ENCODE measurements at places on chromosomes 1 and 21. TPM values are rescaled to one million over a fixed set of nuclear protein-coding genes. Genes with fewer than 3 reads are reported as not detected.

DNA sequence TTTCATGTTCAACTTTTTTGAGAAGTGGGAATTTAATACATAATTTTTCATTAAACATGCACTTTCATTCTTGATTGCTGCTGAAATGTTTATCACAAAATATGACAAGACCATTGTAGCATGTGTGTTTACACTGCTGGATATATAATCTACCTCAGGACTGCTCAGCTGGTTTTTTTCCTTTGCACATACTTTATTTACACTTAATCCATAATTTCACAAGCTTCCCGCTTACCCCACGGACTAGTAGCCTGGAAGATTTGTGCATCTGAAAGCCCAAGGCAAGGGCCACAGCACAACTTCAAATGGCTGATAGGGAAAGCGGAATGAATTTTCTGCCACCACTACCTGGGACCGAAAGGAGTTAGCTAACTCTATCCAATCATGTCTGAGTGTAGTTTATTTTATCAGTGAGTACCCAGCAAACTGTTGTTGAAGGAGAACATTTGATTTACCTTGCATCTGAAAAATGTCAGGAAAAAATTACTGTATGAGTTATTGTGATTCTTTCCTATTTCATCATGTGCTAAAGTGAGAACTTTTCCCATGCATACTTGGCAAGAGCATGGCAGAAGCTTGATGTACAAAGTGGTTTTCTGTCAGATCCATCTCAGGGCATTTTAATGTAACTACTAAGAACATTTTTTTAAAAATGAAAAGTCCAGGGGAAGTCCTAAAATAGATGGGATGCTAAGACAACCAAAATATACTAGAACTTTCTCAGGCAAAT is 558.2 kb upstream of the USP24 start:
- H3K27ac ChIP-seq: no peak overlapping the region
- no peak overlapping the region for H3K4me3 ChIP-seq
- no peaks in the 10 kb centered on the region for H3K27me3 ChIP-seq
- no peak for DNase-seq
- peaks cover 15% of the 10 kb centered on the region for H3K36me3 ChIP-seq
- H3K4me1 ChIP-seq: peaks cover 20% of the 10 kb centered on the region

SLC35D1 gene
- 12.3 TPM for total RNA-seq

DNA sequence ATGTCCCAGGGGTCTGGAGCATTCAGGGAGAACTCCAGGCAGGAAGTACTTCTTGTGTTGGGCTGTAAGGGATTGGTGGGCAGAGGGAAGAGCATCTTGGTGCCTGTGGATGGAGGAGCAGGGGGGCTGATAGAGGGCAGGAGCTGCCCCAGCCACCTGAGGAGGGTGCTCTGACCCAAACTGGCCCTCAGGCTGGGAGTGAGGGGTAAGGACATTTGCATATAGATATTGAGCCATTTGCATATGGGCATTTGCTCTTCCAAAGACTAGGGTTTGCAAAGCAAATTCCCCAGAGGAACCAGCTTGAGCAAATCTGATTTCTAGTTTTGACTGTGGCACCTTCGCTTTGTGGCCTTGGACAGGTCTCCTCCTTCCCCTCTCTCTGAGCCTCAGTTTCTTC is 18.2 kb downstream of the ZNF362 start:
- peaks cover 6% of the 10 kb centered on the region for H3K4me1 ChIP-seq
- peaks cover 8% of the 10 kb centered on the region for H3K36me3 ChIP-seq

DNA sequence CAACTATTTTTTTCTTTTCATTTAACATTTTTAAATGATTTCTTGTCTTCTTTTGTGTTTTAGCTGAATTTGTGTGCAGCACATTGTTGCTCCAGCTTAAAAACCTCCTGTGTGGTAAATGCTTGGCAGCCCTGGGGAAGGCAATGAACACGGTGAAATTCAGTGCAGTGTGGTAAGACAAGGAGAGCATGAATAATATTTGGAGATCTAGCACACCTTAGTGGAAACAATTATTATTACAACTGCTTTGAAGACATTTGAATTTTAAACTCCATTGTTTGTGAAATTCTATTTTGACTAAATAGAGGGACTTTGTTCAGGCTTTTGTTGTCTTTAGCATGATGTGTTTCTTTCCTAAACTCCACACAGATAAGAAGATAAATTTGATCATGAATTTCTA is 242.6 kb upstream of the CXADR start:
- no peak for DNase-seq
- H3K4me3 ChIP-seq: no peak overlapping the region
- H3K27ac ChIP-seq: no peak overlapping the region
- no peaks in the 10 kb centered on the region for H3K27me3 ChIP-seq
- H3K4me1 ChIP-seq: no peaks in the 10 kb centered on the region

Data from neural crest cell (in vitro differentiated cells).